ENCODE measurements at places on chromosomes 16 and 17.

GRCh38 chr16:21233521-21234150 is at the start of gene ANKS4B:
ANKS4B (plus strand) TSS chr16:21233699; CDS start chr16:21233738, 39 bp downstream.
- no peak for DNase-seq

GRCh38 chr17:19295473-19296135 is 58.4 kb downstream of the EPN2 start:
- DNase-seq: no peak

GRCh38 chr17:39591958-39592954 is 15.5 kb downstream of the NEUROD2 start:
- DNase-seq: no peak

DNA sequence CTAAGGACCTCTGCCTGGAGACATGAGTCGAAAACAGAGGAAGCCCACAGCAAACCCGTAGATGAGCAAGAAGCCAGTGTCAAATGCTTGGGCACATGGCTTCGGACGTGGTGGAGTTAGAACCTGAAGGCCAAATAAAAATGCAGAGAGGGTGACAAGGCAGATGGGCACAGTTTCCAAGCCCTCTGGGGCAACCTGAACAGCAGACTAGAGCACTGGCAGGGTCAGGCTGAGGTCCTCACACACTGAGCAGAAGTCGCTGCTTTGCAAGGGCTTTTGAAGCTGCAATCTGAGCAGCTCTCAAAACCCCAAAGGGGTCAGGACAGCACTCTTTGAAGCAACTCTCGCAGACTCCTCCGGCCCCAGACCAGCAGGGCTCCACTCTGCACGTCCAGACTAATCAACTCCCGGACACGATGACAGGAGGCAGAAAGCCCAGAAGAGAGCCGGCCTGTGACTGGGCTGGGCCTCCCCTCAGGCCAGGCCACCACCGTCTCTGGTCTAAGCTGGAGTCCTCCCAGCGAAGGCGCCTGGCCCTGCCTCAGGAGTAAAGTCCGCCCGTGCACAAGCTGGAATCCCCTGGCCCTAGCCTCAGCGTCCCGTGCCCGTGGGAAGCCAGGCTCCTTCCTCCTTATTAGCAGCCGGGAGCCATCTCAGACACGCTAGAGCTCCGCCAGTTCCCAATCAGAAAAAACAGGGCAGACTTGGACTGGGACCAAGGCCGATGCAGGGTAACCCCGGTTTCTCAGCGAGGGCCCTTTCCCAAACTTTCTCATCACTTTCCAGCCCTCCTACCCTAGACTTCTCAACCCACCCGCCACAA is 924 bp downstream of the SMARCD2 start:
- DNase-seq: peak; percentile 33

GRCh38 chr17:26774291-26775218 is 519.4 kb upstream of the WSB1 start:
- DNase-seq: no peak

DNA sequence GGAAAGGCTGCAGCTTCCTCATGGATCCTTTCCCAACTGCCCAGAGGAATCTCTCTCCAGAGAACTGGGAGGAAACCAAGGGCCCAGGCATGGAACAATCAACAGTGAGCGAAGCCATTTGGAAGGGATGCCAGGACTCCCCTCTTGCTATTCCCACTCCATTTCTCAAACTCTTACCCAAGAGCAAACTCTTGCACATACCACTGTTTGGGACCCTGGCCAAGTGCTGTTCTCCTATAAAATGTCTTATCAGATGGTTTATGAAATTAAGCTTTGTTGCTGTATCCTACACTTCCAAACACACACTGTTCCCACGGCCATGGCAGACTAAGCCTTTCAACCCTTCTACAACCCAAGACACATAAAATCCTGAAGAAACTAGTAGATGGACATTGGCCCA is 48.3 kb upstream of the AXIN2 start:
- no peak for DNase-seq

DNA sequence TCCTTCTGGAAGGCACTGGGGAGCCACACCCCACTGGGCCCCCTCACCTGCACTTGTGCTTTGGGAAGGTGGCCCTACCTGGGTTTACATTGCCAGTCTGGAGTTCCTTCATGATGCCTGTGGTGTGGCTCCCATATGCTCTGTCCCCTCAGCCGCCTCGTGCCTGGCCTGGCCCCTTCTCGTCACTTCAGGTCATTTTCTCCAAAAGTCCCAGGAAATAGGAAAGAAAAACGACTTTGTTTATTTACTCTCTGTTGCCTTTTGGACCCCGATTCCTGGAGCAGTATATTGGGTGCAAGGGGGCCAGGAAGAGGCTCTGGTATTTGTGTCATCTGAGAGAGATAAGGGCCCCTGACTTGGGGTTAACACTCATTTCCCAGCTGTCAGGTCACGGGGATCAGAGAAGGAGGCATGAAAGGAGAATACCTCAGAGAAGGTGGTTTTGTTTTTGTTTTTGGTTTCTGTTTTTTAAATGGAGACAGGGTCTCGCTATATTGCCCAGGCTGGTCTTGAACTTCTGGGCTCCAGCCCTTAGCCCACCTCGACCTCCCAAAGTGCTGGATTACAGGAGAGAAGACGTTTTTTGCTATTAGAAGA is 4.7 kb downstream of the SOCS3 start:
- no peak for DNase-seq

DNA sequence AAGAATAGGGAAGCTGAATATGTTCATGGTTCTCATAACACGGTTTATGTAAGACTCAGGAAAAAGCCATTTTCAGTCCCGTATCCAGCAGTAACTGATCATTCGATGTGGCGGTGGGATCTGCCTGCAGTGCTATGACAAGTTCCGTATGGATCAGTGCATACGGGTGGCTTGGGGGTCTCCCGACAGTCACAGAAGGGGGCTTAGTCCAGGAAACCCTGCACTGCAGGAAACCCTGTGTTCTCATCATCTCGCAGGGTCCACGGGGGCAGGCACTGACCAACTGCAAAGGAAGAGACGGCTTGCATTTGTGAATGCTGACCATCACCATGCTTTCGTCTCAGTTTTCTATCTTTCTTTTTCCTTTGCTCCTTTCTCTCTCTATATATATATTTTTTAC is 7.7 kb downstream of the MTHFSD start:
- DNase-seq: no peak

DNA sequence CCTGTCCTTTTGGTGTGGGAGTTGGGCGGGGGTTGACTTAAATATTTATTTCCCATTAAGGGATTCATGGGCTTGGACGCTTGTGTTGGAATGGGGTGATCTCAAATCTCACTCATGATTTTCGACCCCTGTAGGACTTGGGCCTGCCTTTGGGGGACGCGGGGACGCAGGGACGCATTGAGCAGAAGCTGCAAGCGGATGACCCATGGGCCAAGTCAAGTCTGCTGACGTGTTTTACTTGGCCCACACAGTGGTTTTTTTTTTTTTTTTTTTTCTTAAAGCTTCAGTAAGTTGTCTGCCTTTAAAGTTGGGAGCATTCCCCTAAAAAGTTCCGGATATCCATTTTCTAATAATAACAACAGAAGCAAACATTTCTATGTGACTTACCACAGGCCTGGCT is 28.9 kb downstream of the CMIP start:
- no peak for DNase-seq

GRCh38 chr16:51615141-51615540 is 464.1 kb upstream of the SALL1 start:
- DNase-seq: no peak

- DNase-seq: no peak
These were observed 135.4 kb downstream of the HS3ST3B1 start for GRCh38 chr17:14436266-14436665.

DNA sequence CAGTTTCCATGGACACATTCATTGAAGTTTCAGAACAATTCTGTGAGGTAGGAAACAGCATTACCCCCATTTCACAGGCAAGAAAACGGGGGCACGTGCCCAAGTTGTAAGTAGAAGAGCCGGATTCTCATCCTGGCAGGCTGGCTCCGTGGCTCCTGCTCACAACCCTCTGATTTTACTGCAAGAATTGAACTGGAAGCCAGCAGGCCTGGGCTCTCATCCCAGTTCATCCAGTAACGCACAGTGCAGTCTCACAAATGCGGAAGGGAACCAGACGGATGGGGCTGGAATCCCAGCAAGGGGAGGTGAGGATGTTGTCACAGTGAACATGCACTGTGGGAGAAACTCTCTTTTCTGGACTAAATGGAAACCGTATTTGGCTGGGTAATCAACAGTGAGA is 40.7 kb upstream of the DOC2B start:
- DNase-seq: peak; percentile 43

GRCh38 chr16:77841502-77841763 is 53.1 kb downstream of the VAT1L start:
- no peak for DNase-seq

GRCh38 chr16:74718140-74718539 is 17.5 kb upstream of the MLKL start:
- DNase-seq: no peak

DNA sequence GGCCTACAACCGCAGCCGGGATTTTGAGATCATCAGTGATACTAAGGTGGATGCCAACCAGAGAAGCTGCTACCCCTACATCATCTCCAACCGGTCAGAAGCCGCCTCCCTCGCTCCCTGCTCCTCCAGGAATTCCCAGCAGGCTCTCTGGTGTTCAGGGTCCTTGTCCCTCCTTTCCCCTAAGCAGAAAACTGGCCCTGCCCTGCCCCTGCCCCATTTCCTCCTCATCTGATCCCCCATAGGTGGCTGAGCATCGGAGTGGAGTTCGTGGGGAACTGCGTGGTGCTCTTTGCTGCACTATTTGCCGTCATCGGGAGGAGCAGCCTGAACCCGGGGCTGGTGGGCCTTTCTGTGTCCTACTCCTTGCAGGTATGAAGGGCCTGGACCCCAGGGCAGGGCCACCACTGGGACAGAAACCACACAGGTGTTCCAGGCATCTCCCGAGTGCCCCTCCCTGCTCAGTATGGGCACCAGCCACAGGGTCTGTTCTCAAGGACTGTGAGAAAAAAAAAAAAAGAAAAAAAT is 29.8 kb downstream of the ANKRD40 start:
- no peak for DNase-seq

All from substantia nigra (tissue), 51 donors.